ENCODE measurements at places on chromosomes 16 and 17.

DNA sequence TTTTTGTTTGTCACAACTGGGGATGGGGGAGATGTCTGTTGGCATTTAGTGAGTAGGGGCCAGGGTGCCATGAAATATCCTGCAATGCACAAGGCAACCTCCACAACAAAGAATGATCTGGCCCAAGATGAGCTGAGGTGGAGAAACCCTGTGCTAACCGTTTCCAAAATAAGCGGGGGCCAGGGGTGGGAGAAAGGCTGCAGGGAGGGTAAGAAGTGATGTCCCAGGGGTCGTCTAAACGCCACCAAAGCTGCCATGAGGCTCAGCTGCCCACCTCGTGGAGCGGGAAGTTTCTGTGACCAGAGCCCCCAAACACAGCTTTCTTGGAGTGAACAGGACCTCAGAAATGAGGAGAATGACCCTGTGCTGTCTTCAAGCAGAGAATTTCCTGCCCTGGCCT lies 76.5 kb upstream of the CDH5 start:
- DNase-seq = no peak

GRCh38 chr17:33964344-33964979 lies 290.6 kb upstream of the CCL2 start:
- DNase-seq = no peak

GRCh38 chr17:5210091-5210490 lies 18.4 kb upstream of the ZNF594 start:
- DNase-seq = no peak

GRCh38 chr17:83065660-83066542 lies 13.5 kb upstream of the METRNL start:
- no peak for DNase-seq

GRCh38 chr17:63675607-63676546 lies 24.0 kb downstream of the LIMD2 start:
- peak; percentile 60 for DNase-seq

DNA sequence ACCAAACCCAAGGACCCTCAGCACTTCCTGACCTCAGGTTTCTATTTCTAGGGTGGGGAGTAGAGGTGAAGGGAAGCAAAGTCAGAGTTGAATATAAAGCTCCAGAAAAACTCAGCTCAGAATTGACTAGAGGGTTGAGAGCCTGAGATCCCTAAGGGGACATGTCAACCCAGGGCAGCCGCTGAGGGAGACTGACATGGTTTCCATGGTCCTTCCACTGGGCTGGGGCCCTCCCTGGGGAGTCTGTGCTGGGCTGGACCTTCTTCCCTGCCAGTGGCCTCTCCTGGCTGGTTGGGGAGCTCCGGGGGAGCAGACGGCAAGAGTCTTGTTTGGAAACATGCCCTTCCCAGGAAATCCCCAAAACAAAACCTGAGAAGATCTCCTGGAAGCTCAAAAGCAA lies 121.3 kb downstream of the METRNL start:
- no peak for DNase-seq

DNA sequence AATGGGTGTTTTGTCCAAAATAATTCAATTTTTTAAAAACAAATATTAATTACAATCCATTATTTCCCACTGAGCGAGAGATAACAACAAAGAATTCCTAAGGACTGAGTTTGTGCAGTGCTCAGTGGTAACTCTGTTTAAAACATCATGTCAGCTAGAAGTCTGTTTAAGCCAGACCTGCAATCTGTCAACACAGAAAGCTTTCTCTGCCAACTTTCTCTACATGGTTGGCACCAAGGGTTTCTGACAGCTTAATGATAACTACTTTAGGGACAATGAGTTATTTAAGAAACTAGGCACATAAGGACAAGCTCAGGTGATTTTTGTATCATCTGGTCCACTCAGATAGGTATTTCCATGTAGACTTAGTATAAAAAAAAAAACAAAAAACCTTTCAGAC lies 81.8 kb downstream of the WDR59 start:
- no peak for DNase-seq

- no peak for DNase-seq
Observed at GRCh38 chr16:82703871-82704768, 77.4 kb downstream of the CDH13 start.

GRCh38 chr16:64736857-64737256 lies 385.0 kb downstream of the CDH11 start:
- DNase-seq = no peak

- no peak for DNase-seq
Observed at GRCh38 chr16:10296956-10297340, 88.9 kb upstream of the ATF7IP2 start.

- DNase-seq = no peak
Observed at GRCh38 chr17:30380643-30381339, 2.1 kb downstream of the CPD start.

GRCh38 chr17:52666264-52666663 lies 507.8 kb upstream of the CA10 start:
- no peak for DNase-seq

DNA sequence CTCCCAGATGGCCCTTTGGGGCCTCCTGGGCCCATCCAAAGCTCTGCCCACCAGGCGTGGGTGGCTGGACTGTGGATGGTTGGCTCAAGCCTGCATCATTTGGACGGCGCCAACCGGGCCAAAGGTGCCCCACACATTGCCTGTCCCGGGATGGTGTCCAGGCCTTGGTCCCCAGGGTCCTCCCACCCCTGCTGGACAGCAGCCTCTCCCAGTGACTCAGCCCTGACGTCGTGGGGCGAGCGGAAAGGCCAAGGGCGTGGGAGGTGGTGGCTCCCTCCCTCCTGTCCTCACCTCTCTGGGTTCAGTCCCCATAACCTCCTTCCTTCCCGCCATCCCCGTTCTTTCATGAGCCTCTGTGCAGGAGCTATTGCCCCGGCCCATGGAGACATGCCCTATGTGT lies 42.1 kb upstream of the DLX4 start:
- no peak for DNase-seq

- DNase-seq = no peak
Observed at GRCh38 chr17:47712330-47713023, 18.5 kb downstream of the TBKBP1 start.

DNA sequence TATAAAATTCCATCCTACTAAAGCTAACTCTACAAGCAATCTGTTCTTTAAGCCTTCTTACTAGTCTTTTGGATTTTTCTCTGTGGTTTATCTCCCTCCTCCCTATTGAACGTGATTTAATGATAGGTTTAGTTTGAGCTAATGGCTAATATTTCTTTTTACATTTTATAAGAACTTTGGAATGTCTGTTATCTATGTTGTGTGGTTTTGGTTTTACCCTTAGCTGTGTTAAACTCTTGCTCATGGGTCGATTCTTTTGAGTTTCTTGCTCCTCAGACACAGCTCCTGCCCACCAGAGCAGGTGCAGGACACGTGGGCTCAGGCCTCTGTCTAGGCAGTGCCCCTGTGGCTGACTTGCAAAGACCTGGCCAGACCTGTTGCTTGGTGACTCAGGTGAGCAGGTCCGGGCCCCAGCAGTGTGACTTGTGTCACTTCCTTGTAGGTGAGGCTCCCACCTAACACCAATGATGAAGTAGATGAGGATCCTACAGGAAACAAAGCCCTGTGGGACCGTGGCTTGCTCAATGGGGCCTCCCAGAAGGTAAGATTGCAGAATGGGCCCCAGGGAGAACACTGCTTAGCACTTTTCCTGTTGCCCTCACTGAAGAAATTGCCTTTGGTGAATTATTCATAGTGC lies 45.1 kb downstream of the SF3B3 start:
- DNase-seq = no peak

DNA sequence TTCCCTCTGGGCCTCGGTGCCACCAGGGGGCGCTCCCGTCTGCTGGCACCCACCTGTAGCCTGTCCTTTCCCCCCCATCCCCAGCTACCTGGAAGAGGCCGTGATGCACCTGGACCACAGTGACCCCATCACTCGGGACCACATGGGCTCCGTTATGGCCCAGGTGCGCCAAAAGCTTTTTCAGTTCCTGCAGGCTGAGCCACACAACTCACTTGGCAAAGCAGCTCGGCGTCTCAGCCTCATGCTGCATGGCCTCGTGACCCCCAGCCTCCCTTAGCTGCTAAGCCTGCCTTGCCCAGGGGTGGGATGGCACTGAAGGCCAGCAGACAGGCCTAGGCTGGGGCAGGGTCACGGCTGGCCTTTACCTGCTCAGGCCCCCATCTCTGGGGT lies 818 bp upstream of the NRN1L start:
- no peak for DNase-seq

GRCh38 chr17:56699186-56699894 lies 105.8 kb downstream of the NOG start:
- DNase-seq = peak; percentile 99

GRCh38 chr16:85395913-85396878 lies 216.9 kb upstream of the GSE1 start:
- DNase-seq = no peak

DNA sequence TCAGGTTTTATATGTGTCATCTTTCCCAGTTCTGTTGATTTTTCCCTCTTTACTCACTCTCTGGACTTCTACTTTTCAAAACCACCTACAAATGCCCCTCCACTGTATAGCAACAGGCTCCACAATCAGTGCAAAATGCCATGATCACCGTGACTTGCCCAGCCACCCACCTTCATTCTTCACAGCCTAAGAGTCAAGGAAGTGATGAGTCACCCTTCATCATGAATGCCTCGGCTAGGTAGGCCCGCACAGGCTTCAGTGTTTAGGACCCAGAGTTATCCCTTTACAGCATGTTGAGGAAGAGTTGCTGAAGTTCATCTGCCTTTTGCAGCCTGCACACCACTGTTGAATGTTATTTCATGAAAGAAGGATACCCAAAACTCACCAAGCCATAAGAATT lies 158.6 kb downstream of the PMP22 start:
- DNase-seq = peak; percentile 14

- DNase-seq = no peak
Observed at GRCh38 chr16:57381791-57382534, 9.7 kb downstream of the CX3CL1 start.

DNA sequence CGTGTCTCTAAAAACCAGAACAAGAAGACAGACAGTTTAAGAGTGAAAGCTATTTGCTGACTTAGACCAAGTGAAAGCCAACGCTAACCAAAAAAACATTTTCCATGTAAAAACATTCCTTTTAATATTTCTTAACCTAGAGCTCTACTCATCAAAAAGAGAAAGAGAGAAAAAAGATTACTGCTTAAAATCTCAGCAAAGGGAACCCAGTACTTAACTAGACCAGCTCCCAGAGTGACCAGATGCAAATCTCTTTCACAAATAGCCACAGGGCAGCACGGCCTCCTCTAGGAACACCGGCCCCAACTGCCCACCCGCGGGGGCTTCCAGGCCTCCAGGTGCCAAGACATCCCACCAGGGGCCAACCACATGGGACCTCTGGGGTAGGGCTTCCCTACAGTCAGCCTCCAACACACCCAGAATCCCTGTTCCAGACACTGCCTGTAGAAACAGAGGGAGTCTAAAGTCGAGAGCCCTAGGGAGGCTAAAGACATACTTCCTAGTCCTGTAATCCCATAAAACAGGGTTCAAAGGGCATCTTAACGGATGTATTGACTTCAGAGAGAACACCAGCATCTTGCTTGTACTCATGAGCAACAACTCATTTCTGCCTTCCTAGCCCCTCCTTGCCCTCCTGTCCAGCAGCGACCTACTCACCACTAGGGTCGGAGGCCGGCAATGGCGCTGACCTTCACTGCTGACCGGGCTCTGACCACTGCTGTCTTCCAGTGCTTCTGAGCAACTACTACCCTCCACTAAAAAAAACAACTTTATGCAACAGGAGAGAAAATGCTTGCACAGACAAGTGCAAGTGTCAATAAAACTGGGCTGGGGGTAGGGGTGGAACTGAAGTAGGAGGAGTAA lies 21.3 kb downstream of the ZCCHC14 start:
- DNase-seq = no peak
